ENCODE measurements at places on chromosomes 12 and 14.

- DNase-seq: no peak
Observed at GRCh38 chr12:108109954-108110353, 19.1 kb upstream of the WSCD2 start.

DNA sequence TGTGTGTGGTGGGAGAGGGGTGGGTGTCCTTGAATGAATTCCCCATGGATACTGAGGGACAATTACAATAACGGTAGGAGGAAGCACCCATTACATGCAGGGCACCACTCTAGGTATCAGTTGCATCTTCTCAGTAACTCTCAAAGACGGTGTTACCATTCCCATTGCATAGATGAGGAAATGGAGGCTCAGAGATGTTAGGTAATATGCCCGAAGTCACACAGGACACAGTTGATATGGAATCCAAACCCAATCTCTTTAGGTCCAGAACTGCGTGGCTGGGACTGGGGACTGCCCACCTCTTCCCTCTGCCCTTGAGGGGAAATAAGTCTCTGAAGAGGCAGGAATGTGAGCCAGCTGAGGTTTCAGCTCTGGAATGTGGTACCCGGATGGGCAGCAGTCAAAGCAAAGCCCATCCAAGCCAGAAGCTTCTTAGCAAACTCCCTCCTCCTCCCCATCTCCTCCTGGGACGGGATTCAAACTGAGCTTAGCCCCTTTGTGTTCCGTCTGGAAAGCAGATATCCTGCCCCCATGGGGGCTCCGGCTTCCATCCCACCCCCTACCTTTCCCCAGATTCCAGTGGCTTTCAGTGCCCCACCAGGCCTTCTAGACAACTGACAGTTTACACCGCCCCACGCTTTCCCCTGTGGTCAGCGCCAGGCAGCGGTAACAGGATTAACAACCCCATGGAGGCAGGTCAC, 187.5 kb downstream of the RBM19 start:
- no peak for DNase-seq

DNA sequence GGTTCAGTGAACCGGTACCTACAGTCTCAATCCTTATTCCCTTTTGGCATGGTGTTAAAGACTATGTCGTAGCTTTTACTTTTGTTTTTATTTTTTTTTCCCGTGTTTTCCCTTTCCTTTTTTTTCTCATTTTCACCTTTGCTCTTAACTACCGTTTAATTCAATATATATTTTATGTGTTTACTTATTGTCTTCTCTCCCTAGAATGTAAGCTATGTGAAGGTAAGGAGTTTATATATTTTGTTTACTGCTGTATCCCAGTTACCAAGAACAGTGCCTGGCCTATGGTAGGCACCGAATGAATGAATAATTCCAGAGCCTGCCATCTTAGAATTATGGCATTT, 261 bp upstream of the MLH3 start:
- no peak for DNase-seq

GRCh38 chr12:77488041-77488620, 342.6 kb upstream of the NAV3 start:
- DNase-seq: no peak

- no peak for DNase-seq
Observed at GRCh38 chr14:22803687-22803974, 11.6 kb downstream of the SLC7A7 start.

DNA sequence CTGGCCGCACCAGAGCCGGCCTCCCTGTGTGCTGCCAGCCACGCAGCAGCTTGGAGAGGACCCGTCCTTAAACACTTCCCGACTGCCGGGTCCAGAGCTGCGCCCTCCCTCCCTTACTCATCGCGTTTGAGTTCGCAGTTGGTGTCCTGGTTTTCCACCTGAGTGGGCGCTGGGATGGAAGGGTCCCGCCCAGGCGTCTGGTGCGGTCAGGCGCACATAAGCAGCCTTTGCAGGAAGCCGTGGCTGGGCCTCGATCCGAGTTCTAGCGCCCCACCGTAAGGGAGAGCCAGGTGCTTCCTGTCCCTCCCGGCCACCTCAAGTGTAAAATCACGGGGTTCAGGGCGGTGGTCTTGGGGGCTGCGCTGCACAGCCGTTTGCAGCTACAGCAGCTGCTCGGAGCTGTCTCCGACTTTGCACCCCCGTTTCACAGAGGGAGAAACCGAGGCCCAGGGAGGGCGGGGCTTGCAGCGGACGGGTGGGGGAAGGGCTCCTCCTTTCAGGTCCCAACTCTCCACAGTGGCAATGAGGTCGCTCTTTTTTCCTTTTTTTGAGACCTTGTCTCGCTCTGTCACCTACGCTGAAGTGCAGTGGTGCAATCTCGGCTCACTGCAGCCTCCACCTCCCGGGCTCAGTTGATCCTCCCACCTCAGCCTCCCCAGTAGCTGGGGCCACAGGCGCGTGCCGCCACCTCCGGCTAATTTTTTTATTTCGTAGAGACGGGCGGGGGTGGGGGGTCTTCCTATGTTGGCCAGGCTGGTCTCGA, 51.3 kb downstream of the LRCOL1 start:
- no peak for DNase-seq

DNA sequence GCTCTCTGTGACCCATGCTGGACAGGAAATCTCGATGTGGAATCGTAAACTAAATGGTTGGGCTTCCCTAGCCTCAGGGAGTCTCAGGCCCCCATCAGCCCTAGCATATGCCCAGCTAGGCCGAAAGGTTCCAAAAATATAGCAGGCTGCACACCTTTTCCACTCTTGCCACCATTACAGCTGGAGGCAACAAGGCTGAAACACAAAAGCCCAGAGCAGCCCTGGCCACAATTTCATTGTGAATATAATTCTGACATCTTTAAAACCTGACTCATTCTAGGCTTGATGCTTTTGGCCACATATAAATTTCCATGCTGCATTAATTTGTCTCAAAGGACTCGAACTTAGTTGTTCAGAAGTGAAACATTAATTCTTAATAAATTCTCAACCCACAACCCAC, 382.2 kb downstream of the GRIN2B start:
- no peak for DNase-seq

DNA sequence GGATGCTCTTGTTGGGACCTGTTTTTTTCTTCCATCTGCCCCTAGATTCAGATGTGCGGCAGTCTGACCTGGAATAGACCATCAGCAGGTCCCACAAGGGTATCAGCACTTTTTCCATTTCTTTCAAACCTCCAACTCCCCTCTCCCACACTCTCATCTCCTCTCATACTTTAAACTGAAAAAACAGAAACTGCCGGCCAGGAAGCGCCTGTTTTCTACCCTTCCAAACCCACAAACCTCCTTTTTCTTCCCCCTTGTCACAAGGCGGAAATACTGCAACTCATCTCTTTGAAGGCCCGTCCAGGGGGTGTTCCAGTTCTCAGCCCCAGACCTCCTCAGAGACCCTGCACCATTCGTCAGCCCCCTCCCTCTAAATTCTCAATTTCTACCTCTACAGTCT, 62.5 kb upstream of the FKBP4 start:
- DNase-seq: no peak

DNA sequence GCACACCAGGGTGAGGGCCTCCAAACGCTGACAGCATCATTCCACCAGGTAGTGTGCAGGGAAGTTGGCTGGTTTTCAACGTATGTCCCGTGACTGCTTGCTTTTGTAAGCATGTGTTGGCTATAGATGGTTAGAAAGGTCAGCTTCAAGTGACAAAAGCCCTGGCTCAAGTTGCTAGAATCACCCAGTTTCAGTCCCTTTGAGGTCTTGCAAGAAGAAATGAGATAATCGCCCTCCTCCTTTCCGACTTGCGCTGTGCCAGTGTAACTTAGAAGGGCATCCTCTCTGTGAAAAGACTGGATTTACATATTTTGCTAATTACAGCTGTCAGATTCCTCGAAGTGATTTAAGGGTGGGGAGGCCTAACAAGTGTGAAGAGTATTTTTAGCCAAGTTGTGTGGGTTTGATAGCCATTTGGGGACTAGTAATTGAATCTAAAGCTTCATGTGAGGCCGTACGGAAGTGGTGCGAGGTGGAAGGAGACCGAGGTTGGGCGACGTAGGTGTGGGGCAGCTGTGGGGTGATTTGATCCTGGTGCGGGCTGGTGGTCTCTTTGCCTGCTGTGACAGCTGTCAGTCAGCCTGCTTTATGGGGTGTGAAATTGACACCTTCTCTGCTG, 94.7 kb downstream of the CHST11 start:
- DNase-seq: no peak

GRCh38 chr12:26721800-26722199, 111.2 kb downstream of the ITPR2 start:
- no peak for DNase-seq

GRCh38 chr14:25007832-25008231, 42.1 kb downstream of the STXBP6 start:
- DNase-seq: no peak

GRCh38 chr12:113384778-113385177, 18.9 kb downstream of the SDS start:
- no peak for DNase-seq

DNA sequence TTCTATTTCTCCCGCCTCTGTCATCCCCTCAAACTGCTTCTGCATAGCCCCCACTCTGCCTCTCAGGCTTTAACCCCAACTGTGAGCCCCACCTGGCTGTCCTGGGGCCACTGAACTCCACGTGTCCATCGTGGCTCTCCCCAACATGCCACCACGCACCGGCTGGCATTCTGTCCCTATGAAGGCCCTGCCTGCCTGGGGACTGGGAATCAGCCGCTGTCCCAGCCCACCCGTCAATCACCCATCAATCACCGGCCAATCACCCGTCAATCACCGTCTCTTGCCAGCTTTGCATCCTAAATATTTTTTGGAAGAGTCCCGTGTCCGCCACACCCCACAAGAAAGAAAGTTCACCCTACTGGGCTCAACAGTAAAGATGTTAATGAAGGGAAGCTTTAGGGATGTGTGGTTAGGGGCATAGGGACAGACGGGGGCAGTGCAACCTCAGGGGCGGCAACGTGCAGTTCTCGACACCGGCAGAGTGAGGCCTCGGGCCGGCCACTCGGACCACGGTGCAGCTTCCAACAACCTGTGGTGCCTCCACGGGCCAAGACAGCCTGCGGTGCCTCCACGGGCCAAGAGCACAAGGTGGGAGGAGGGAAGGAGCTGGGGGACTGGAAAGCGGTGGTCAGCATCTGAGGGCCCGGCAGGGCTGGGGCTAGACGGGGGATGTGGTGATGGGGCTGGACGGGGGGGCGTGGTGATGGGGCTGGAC, 85.6 kb downstream of the GALNT9 start:
- no peak for DNase-seq

DNA sequence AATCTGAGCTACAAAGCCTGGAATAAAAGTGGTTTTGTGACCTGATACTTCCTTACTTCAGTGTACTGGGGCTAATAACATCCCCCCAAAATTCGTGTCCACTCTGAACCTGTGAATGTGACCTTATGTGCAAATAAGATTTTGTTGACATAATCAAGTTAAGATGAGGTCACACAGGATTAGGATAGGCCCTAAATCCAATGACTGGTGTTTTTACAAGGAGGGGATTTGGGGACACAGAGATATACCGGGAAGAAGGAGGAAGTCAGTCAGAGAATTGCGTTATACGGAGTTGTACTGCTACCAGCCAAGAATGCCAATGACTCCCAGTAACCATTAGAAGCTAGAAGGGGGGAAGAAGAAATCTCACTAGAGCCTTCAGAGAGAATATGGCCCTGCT, 299.9 kb downstream of the ACSS3 start:
- DNase-seq: no peak

- DNase-seq: peak; percentile 72
Observed at GRCh38 chr14:50531595-50532501, 521 bp downstream of the MAP4K5 start.

DNA sequence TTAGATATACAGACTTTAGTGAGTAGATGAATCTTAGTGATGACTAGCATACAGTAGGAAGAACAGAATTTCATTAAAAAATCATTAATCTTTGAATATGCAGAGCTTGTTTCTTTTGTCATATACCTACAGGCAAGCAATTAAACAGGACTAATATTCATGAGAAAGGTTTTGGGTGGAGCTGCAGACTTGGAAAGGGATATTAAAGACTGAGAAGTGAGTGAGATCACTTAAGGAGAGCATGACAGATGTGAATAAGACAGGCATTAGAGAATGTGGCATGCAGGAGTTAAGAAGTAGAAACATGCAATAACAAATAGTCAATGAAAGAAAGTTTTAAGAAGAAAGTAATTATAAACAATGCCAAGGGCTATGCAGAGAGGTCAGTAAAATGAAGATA, 187.7 kb downstream of the TMTC3 start:
- DNase-seq: no peak

GRCh38 chr14:88181072-88181471, 142.0 kb downstream of the KCNK10 start:
- DNase-seq: no peak

GRCh38 chr12:39872425-39872824, 233.5 kb downstream of the SLC2A13 start:
- no peak for DNase-seq

DNA sequence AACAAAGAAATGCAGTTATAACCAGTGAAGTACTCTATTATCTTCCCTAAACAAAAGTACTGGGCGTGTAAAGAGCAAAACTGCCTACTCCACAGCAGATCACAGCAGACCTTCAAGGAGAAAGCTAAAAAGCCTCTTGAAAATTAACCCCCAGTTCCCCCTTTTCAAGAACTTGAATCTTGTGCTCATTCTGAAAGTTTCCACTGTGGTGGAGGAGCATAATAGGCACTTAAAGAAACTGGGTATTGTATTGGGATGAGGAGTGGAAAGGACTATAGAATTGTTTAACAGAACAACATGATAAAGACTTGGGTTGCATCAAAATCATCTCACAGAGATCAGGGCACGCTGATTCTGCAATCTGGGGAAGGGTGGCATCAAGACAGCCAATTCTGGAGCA, 51.1 kb downstream of the SLC25A47 start:
- DNase-seq: no peak

- DNase-seq: no peak
Observed at GRCh38 chr12:90020881-90021280, 312.2 kb upstream of the ATP2B1 start.

DNA sequence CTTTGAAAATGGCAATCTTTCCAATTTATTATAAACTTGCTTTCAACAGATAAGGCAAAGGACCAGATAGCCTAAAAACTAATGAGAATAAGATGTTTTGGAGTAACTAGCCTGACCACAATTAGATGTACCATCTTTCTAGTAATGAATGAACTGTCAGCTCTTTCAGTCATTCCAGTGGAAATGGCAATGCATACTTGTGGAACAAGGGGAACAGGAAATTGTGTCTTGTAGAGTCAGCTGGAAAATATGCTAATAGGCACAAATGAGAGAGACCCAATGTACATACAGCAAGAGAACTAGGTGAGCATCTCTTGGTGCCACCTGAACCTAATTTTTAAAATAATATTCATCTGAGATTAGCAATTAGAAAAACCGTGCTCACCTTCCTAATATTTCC, 76.1 kb upstream of the GPHB5 start:
- no peak for DNase-seq

- no peak for DNase-seq
Observed at GRCh38 chr12:2759733-2760132, 35.0 kb upstream of the FKBP4 start.

DNA sequence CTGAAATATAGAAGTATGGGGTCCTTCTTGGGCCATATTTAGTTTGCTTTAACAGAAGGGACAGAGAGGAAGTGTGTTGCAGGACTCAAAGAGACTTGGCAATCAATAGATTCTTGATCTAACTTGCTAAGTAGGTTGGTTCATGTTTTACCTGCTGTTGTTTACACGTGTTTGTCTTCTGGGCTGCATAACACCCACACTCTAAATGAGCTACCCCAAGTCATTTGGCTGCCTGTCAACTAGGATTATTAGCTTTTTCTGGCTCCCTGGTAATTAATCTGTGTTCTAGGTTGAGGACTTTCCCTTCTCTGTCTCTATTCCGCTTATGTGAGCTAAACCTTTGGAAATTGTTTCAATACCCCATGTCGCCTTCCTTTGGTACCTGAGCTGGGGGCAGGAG, 10.1 kb upstream of the TBPL2 start:
- DNase-seq: no peak
